Pancreas (tissue), 10 donors: ENCODE measurements at places on chromosomes 7 and 10. TPM values are rescaled to one million over a fixed set of nuclear protein-coding genes. Genes with fewer than 3 reads are reported as not detected.
A peak's percentile ranks its signal among the peaks of the same experiment; 100 is the strongest.

- DNase-seq, result no peak
Measured at GRCh38 chr7:117274951-117275350, 47.9 kb downstream of the WNT2 start.

GRCh38 chr7:51785171-51785570, 468.6 kb upstream of the COBL start:
- no peak for DNase-seq

GRCh38 chr10:62243647-62243997, 25.0 kb downstream of the RTKN2 start:
- DNase-seq, result no peak

DNA sequence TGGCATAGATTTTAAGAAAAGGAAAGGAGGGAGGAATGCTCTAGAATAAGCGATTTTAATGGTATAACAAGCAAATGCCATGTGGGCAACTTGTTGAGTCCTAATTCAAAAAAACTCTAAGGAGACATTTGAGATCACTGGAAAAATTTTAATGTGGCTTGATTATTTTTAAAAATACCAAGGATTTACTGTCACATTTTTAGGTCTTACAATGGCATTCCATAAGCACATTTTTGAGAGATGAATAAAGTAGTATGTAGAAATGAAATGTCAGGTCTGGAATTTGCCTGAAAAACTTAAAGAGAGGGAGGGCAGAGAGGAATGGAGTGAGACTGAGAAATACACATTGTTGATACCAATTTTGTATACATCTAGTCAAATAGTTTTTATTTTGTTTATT, 20.3 kb downstream of the NCAPG2 start:
- DNase-seq, result no peak

DNA sequence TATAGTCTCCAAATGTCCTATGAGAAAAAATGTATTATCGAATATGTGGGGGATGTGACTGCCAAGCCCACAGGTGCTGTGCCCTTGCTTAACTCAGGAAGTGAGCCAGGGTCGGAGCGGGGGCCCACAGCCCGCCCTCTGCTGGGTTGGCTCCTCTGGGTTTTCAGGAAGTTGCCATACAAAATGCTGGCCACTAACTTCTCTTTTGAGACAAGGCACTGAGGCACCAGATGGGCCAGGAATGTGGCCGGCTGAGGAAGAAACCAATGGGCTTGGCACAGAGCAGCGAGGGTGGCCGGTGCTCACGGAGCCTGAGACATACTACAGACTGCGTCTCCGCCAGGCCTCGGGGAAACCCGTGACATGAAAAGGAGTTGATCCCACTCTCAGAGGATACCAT, 58.9 kb downstream of the FAM53B start:
- DNase-seq, result no peak

- DNase-seq, result no peak
Measured at GRCh38 chr7:14894826-14895225, 7.7 kb downstream of the DGKB start.

- no peak for DNase-seq
Measured at GRCh38 chr10:89887406-89887805, 186.0 kb downstream of the KIF20B start.

- DNase-seq, result no peak
Measured at GRCh38 chr10:69715899-69716606, 85.7 kb upstream of the COL13A1 start.

DNA sequence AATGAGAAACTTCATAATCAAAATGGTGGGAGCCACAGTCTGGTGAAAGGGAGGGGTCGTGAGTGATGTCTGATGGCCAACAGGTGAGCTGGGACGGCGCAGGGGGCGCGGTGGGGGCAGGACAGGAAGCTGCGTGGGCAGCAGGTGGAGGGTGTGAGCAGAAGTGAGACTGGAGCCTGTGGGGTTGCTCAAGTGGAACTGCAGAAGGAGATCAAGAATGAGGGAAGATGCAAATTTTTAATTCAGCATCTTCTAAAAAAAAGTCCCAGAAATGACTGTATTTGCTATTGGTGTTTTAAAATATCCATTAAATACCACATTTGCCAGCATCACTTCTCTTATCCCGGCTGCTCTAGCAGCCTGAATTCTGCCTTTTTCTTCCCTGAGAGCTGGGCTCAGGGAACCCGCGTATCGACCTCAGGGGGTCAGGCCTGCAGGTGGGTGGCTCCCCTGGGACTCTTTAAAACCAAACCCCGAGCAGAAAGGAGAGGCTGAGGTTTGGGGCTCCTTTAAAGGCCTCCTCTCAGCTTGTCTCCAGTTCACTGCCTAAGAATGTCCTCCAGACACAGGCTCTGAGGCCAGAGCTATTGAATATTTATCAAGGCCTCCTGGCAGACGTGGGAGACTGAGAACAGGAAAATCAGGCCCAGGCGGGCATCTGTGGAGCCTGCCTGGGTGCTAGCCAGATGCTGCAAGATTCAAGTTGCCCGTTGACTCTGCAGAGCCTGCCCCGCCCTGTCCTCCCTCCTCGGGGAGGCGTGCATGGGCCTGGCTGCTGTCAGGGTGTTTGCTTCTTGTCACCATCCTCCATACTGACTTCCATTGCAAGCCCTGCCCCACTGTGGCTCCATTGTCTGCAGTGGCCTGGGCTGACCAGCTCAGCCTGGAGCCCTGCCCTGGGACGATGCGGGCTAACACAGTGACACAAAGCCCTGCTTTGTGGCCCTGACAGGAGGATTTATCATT, 53.9 kb downstream of the SYPL1 start:
- DNase-seq, result no peak

GRCh38 chr10:132576671-132577349, 39.2 kb downstream of the INPP5A start:
- no peak for DNase-seq

GRCh38 chr10:119821182-119821581, 51.5 kb downstream of the MCMBP start:
- no peak for DNase-seq

DNA sequence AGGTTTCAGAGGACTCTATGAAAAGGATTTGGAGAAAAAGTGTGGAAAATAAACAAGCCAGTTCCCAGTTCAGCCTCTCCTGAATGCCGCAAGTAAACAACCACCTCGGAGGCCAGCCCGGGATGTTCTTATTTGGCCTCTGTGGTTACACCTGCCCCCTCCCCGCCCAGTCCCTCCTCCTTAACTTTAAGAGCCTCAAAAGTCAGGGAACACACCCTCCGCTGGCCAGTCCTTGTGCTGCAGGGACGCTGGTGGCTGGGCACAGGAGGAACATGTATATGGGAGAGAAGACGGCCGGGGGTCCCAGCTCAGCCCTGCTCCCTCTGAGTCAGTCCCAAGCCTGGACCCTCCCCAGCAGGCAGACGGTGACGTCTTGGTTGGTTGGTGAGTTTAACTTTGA, 6.1 kb downstream of the CHST3 start:
- DNase-seq, result no peak

DNA sequence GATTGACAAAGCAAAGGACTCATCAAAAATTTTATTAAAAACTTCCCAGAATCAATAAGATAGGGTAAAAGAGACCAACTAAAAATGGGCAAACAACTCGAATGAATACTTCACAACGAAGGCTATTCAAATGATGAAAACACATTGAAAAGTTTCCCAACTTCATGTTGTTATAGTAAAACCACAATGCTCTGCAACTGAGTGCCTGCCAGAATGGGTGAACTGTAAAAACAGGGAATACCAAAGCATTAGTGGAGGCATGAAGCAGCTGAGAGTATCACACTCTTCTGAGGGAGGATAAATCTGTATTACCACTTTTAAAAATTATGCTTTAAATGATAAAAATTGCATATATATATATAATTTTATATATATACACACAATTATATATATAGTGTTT, 1214.7 kb downstream of the SORCS3 start:
- no peak for DNase-seq

DNA sequence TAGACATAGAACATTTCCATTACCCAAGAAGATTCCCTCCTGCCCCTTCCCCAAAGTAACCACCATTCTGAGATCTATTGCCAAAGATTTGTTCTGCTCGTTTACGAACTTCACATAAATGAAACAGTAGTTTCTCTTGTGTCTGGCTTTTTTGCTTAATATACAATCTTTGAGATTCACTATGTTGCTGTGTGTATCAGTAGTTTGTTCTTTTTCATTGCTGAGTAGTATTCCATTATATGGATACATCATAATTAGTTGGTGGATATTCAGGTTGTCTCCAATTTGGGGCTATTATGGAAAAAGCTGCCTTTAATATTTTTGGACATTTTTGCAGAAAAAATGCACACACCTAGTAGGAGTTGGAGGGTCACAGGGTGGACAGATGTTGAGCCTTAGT, 124.3 kb downstream of the SLIT1 start:
- no peak for DNase-seq

GRCh38 chr7:33422825-33423645, 293.7 kb downstream of the BBS9 start:
- DNase-seq, result no peak

- DNase-seq, result no peak
Measured at GRCh38 chr10:121063744-121064143, 212.6 kb downstream of the WDR11 start.

- DNase-seq, result no peak
Measured at GRCh38 chr7:104627516-104627915, 299.1 kb downstream of the LHFPL3 start.

- peak; percentile 89 for DNase-seq
Measured at GRCh38 chr10:4825868-4826791, at the start of gene AKR1E2. TSS of gene AKR1E2 (plus strand) at chr10:4826207. CDS start at chr10:4826325, 118 bp downstream.

DNA sequence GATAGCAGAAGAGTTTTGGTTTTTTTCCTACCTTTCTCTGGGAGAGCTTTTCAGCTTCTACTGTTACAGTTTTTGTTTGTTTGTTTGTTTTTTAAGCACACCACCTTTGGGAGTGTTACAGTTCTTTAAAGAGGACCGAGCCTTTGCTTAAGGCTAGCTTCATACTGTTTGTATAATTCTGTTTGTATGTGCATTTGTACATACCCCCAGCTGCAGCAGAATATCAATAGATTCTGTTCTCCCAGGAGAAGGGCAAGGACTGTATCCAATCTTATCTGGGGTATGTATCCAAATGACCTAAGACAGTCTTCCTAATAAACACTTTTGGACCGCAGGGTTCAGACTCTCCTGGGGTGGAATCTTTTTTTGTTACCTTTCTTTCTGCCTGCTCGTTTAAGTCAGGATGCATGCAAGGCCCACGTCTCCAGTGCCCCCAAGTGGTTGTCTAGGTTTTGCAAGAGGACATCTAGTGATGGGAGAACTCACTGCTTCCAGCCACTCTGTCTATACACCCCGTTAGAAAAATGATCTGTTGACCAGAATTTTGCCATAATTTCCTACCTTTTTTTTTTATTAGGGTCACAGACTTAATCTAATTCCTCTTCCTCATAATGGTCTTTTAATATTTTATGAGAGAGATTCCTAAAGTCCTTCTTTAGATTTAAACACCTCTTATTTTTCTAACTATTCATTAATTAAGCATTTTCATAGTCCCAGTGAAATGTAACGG, 23.9 kb downstream of the NRF1 start:
- DNase-seq, result peak; percentile 52

The GTF2IRD1 gene
- 7.1 TPM for total RNA-seq

The MSS51 gene
- total RNA-seq, result 0.70 TPM

The SLC39A12 gene
- not detected for total RNA-seq

The MKX gene
- 0.22 TPM for total RNA-seq

The AKR1B15 gene
- 0.25 TPM for total RNA-seq

The SVIL gene
- 53.8 TPM for total RNA-seq

The SPDYE16 gene
- total RNA-seq, result 0.09 TPM
